CD8-positive, alpha-beta memory T cell (primary cell): ENCODE measurements at places on chromosomes 4 and X. TPM values are rescaled to one million over a fixed set of nuclear protein-coding genes. Genes with fewer than 3 reads are reported as not detected.

Gene YIPF6
- 17.5 TPM for total RNA-seq

Gene FRAS1
- total RNA-seq, result not detected

Gene MAGEA2B
- not detected for total RNA-seq

DNA sequence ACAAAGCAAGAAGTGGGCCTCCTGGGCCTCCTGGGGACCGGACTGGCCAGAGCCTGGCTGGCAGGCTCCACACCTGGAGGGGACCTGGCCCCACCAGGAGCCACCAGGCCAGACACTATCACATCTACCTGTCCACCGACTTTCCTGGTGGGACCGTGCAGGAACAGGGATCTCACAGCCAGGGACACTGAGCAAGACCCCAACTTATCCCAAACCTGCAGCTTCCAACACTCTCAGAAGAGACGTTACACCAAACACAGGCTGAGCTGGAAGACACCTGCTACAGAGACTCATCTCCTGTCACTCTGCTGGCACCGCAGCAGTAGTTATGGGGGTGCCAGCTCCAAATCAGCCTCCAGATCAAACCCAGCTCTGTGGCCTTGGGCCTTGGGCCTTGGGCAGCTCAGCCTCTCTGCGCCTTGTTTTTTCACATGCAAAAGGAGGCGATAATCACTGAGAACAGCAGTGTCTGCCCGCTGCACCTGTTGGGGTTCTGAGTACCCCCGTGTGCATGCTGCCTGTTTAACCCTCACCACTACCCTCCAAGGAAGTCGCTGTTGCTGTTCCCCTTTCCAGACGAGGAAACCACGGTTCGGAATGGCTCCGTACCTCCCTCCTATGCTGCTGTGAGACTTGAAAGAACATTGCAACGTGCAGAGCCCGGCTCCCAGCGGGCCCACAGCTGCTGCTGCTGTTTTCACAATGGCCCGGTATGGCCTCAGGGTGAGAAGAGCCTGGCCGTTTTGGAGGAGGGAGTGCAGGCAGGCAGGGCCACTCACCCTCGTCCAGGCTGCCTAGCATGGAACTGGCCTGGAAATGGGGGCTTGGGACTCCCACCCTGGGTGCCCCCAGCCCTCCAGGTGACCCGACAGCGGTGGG lies 69.6 kb downstream of the ADRA2C start:
- no peak for DNase-seq
- no peaks in the 10 kb centered on the region for H3K27me3 ChIP-seq
- no peaks in the 10 kb centered on the region for H3K36me3 ChIP-seq
- H3K4me1 ChIP-seq, result no peaks in the 10 kb centered on the region
- H3K4me3 ChIP-seq, result no peak overlapping the region
- H3K27ac ChIP-seq, result no peak overlapping the region

GRCh38 chrX:132757066-132757623 lies 201.3 kb downstream of the HS6ST2 start:
- DNase-seq, result no peak
- no peak overlapping the region for H3K4me3 ChIP-seq
- no peaks in the 10 kb centered on the region for H3K4me1 ChIP-seq
- no peak overlapping the region for H3K27ac ChIP-seq

DNA sequence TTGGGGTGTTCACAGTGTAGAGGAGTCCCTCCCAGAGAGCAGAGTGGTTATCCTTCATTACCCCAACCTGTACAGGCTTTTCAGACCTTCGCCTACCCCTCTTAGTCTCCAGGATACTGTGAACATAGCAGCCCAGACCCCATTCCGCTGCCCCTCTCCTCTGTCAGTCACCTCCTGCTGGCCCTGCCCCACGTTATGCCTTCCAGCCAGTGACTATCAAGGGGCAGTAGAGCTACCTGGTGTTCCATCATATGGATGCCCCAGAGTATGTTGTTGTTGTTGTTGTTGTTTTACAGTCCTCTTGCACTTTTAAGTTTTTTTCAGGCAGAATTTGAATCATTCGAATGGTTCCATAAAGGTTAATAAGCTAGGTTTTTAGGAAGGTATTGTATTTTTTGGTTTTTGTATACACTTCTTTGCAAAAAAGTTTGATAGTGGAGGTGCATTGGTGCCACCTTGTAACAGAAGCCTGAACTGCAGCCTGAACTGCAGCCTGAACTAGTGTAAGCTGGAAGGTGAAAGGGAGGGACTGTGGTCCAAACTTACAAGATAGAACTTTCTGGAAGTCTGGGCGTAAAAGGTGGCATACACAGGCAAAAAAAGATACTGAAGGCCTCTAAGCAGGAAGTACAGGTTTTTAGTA lies 101.4 kb upstream of the RAB40AL start:
- H3K4me1 ChIP-seq, result no peaks in the 10 kb centered on the region
- no peak overlapping the region for H3K4me3 ChIP-seq
- no peak for DNase-seq
- H3K27ac ChIP-seq, result no peak overlapping the region
- no peaks in the 10 kb centered on the region for H3K27me3 ChIP-seq

Gene UCP1
- total RNA-seq, result not detected

DNA sequence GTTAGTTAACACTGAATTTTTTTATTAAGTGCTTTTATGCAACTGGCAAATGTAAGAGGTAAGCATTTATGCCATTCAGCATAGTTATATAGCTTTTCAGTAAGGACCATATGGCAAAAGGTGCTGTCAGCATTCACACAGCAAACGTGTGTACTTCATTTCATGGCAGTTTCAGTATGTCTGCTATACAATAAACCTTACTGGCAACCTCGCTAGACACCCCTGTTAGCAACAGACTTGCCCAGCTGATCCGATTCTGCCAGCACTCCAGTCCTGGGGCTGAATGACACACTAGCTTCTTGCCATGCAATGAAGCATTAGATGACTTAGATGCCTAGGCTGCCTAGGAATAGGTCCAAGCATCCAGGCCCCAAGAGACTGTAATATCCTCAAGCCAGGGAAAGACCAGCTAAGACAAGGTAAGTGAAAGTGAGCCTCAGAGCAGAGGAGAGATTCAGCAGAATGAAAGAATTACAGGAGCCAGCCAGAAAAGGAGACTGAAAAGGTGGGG lies 47.3 kb upstream of the DOCK11 start:
- H3K36me3 ChIP-seq, result peaks cover 3% of the 10 kb centered on the region
- no peaks in the 10 kb centered on the region for H3K27me3 ChIP-seq
- H3K4me1 ChIP-seq, result no peaks in the 10 kb centered on the region
- no peak overlapping the region for H3K4me3 ChIP-seq
- H3K27ac ChIP-seq, result no peak overlapping the region

Gene CSAG1
- total RNA-seq, result not detected

DNA sequence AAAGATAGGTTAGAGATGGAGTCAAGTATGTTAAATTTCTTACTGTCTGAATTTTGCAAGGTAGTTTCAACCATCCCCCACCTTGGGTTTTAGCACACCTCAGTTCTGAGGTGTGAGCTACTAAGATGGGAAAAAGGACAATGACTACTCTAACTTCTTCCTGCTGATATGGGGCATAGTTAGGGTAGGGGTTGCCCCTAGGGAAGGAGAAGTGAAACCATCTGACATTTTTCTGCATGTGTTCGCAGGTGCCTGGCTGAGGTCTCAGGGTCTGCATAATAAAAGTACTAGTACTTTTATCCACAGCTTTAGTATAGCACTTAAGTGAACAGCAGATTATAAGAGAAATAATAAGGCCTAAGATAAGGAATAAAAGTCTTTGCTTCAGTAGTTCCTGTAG lies 129.5 kb upstream of the CYSLTR1 start:
- H3K4me1 ChIP-seq, result no peaks in the 10 kb centered on the region
- DNase-seq, result no peak
- no peaks in the 10 kb centered on the region for H3K36me3 ChIP-seq
- no peak overlapping the region for H3K27ac ChIP-seq
- no peak overlapping the region for H3K4me3 ChIP-seq

GRCh38 chr4:116736756-116737155 lies 348.6 kb downstream of the TRAM1L1 start:
- DNase-seq, result no peak
- no peaks in the 10 kb centered on the region for H3K27me3 ChIP-seq
- no peaks in the 10 kb centered on the region for H3K36me3 ChIP-seq
- H3K27ac ChIP-seq, result no peak overlapping the region
- H3K4me3 ChIP-seq, result no peak overlapping the region

Gene H2BW2
- not detected for total RNA-seq

DNA sequence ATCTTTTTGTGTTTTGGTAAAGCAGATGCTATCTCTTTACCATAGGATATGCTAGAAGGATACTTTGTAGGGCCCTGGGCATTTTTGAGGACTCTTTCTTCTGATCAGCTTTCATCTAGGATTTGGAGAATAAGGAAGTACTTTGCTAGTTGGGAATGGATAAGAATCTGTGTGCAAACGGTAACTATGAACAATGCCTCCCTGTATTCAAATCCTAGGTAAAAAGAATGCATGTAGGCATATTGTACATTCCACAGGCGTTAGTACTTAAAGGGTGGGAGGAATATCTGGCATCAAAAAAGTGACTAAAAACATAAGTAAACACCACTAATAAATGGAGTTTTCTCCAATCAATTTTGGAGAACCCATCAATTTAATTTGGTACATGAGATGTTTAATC lies 59.7 kb downstream of the SH3BGRL start:
- no peak overlapping the region for H3K4me3 ChIP-seq
- no peak for DNase-seq
- no peaks in the 10 kb centered on the region for H3K4me1 ChIP-seq
- no peak overlapping the region for H3K27ac ChIP-seq
- no peaks in the 10 kb centered on the region for H3K36me3 ChIP-seq

Gene EPGN
- not detected for total RNA-seq

DNA sequence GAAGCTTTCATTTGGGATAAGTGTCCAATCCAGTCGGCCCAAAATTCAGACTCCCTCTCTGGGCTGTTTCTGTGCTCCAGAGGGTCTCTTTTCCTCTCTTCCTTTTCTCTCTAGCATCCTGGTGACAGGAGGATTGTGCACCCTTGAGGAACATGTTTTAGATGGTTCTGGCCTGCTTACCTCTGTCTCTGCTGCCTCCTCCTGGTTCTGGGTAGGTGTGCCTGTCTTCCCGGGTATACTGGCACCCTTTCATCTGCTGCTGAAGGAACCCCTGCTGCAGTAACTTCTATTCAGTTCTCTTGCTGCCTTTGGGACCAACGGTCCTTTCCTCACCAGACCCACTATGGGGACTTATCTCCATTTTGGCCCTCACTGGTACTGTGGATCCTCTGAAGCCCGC lies 53.2 kb downstream of the HMGB2 start:
- H3K36me3 ChIP-seq, result no peaks in the 10 kb centered on the region
- H3K27ac ChIP-seq, result no peak overlapping the region
- H3K4me3 ChIP-seq, result no peak overlapping the region
- no peak for DNase-seq
- no peaks in the 10 kb centered on the region for H3K27me3 ChIP-seq

- H3K4me1 ChIP-seq, result peaks cover 41% of the 10 kb centered on the region
- no peaks in the 10 kb centered on the region for H3K36me3 ChIP-seq
- H3K27ac ChIP-seq, result peak overlapping the region; percentile 39
- no peak overlapping the region for H3K4me3 ChIP-seq
Measured at GRCh38 chrX:151393514-151393913, 3.5 kb upstream of the VMA21 start.

- DNase-seq, result no peak
- H3K4me1 ChIP-seq, result no peaks in the 10 kb centered on the region
- no peak overlapping the region for H3K27ac ChIP-seq
- no peak overlapping the region for H3K4me3 ChIP-seq
- H3K36me3 ChIP-seq, result no peaks in the 10 kb centered on the region
Measured at GRCh38 chrX:70480660-70481018, 36.0 kb downstream of the DLG3 start.

DNA sequence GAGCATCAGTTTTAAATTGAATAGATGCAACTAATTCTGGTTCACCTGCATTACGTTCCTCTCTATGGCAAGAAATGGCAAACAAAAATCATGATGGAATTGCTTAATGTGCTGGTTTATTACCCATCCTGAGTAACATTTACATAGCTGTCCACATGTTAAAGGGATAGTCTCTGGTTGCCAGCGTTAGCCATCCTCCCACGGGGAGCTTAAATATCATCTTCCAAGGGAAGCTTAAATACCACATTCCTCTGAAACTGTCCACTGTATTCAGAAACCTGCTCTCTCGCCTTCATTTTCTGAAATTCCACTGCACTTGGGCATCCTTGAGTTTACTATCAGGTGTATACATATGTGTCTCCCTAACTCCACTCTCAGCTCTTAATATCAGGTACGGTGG lies 586.6 kb downstream of the TLL1 start:
- no peaks in the 10 kb centered on the region for H3K4me1 ChIP-seq
- H3K27ac ChIP-seq, result no peak overlapping the region
- H3K4me3 ChIP-seq, result no peak overlapping the region
- no peaks in the 10 kb centered on the region for H3K36me3 ChIP-seq
- DNase-seq, result no peak
- no peaks in the 10 kb centered on the region for H3K27me3 ChIP-seq

Gene NALF2
- total RNA-seq, result 0.42 TPM

- no peak for DNase-seq
- no peak overlapping the region for H3K4me3 ChIP-seq
- no peaks in the 10 kb centered on the region for H3K27me3 ChIP-seq
- no peak overlapping the region for H3K27ac ChIP-seq
- no peaks in the 10 kb centered on the region for H3K36me3 ChIP-seq
- H3K4me1 ChIP-seq, result no peaks in the 10 kb centered on the region
Measured at GRCh38 chr4:85092536-85092935, 126.0 kb upstream of the WDFY3 start.

Gene SOWAHB
- not detected for total RNA-seq

- DNase-seq, result no peak
- no peaks in the 10 kb centered on the region for H3K27me3 ChIP-seq
- H3K27ac ChIP-seq, result no peak overlapping the region
- peaks cover 36% of the 10 kb centered on the region for H3K36me3 ChIP-seq
- no peak overlapping the region for H3K4me3 ChIP-seq
Measured at GRCh38 chr4:3177905-3178304, 71.1 kb upstream of the MSANTD1 start.

DNA sequence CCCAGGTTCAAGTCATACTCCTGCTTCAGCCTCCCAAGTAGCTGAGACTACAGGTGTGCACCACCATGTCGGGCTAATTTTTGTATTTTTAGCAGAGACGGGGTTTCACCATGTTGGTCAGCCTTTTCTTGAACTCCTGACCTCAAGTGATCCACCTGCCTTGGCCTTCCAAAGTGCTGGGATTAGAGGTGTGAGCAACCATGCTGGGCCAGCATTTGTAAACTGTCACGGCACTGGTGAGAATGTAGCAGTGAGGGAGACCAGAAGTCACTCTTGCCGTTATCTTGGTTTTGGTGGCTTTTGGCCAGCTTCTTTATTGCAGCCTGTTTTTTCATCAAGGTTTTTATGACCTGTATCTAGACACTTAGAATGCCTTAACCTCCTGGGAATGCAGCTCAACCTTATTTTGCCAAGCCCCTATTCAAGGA lies 22.4 kb downstream of the PCDH18 start:
- no peaks in the 10 kb centered on the region for H3K27me3 ChIP-seq
- H3K27ac ChIP-seq, result no peak overlapping the region
- no peak for DNase-seq
- no peaks in the 10 kb centered on the region for H3K36me3 ChIP-seq
- H3K4me1 ChIP-seq, result no peaks in the 10 kb centered on the region
